ENCODE measurements at places on chromosomes 16 and 17.
A peak's percentile ranks its signal among the peaks of the same experiment; 100 is the strongest.

DNA sequence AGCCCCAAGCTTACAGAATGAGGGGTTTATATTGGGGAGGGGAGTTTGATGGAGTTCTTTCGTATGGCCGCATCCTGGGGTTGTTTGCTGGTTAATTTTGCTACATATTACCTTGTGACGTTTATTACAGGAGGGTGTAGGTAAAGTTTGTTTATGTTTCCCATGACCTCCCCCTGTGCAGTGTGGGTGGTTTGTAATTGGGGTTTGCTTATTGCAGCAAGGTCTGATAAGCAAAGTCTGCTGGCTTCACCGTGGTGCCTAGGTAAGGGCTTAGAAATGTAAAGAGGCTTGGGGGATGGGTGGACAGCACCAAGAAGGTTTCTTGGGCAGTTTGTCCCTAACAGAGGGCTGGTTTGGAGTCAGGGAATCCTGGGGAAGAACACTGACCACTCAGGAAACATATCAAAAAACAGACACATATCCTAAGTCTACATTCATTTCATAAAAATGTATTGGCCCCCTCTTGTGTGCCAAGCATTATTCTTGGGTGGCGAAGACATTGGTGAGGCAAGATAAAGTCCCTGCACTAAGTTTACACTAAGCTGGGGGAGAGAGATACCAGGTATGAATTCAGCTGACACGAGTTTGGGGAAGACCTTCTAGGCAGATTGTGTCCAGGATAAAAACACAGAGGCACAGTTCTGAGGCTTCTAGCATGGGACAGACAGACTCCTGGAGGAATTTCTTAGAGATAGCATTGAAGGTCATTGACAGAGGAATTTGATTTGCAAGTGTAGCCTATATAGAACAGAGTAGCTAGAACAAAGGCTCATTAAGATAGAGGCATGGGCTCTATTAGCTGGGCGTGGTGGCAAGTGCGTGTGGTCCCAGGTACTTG lies 9.5 kb downstream of the ZNF764 start:
- DNase-seq, result no peak

DNA sequence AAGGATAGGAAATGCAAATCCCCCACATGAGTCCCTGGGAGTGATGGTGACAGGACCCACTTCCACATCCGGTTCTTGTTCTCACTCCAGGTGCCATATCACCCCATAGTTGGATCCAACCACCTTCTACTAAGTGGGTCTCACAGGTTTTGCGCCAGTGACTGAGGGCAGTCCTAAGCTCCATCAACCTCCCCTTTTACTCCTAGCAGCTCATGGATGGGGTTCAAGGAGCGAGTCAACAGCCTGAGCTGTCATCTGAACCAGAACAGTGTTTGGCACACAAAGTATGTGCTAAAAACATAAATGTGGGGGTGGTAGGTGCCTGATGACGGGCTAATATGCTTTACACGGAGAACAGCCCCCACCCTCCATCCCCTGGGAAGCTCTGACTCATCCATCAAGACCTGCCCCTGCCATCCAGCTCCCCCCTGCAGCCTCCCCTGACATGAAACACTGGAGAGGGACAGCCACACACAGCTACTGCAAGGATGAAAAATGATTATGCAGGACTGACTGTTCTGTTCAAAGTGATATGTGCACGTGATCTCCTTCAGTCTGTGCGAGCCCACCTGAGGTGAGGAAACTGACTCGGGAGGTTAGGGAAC lies 143.2 kb upstream of the CDH5 start:
- DNase-seq, result no peak

DNA sequence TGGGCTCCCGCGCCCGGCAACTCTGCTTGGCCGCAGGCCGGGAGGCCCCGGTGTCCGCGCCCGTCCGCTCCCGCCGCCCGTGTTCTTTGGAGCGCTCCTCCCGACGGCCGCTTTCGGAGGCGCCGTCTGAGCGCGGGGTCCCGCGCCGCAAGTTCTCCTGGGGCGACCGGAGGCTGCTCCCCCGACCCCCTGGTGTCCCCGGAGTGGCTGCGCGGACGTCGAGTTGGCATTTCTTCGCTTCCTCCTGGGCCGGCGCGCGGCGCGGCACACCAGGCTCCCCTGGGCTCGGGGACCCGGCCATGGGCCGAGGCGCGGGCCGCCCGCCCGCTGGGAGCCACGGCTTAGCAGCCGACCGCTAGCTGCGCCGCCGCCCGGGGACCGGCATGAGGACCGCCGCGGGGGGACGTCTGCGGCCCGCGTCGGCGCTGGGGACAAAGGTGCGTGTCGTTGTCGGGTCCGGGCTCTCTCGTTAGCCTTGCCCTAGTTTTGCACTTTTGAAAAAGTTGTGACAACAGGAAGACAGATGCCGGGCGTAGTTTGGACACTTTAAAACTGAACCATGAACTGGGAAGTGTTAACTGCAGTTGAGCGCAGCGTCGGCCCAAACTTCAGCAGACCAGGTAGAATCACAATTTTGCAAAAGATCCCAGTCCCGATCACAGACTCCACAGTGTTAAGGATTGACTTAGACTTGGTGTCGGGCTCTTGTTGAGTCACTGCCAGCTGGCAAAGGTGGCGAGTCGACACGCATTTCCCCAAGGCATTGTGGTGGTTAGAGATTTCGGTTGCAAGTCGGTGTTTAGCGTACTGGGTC lies 700 bp downstream of the UBN1 start:
- peak; percentile 6 for DNase-seq

DNA sequence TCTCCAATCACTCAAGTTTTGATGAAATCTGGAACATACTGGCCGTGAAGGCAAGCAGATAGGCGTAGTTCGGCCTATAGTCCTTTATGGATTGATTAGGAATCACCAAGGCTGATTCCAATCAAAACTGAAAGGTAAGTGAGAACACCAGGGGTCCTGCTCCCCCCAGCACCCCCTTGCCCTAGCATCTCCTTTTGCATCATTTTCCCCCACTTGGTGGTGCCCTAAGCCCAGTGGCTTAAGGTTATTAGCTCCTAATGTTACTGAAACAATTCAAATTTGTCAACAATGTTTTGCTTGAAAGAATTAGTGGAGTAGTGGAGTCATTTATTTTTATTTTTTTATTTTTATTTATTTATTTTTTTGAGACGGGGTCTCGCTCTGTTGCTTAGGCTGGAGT lies 4.9 kb downstream of the SLFN14 start:
- DNase-seq, result no peak

DNA sequence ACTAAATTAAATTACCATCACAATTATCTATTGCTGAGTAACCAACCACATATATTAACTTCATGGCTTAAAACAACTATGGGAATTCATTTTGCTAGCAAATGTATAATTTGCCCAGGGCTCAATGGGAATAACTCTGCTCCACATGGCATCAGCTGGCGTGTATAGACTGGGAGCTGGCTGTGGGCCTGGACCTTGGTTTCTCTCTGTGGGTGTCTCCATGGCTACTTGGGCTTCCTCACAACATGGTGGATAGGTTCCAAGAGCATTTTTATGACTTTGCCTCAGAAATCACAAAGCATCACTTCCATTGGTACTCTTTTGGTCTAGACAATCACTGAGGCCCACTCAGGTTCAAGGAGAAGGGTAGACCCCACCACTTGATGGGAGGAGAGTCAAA lies 144.9 kb downstream of the SOCS1 start:
- DNase-seq, result no peak

- no peak for DNase-seq
Measured at GRCh38 chr17:42246515-42246914, 29.7 kb downstream of the STAT5B start.

DNA sequence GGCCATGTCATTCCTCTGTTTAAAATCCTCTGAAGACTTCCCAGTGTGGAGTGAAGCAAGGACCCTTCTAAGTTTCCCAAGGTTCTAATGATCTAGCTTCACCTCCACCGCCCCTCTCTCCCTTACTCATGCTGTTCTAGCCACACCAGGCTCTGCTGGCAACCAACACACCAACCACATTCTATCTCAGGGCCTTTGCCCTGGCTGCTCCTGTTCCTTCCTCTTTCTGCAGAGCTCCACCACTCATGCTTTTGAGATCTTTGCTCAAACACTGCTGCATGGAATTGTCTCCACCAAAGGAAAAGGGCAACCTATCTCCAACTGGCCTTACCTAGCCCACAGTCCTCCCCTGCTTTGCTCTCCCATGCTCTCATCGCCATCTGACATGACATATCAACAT lies 128.7 kb downstream of the XYLT1 start:
- no peak for DNase-seq

GRCh38 chr16:72847187-72848027 lies 200.5 kb downstream of the ZFHX3 start:
- no peak for DNase-seq

DNA sequence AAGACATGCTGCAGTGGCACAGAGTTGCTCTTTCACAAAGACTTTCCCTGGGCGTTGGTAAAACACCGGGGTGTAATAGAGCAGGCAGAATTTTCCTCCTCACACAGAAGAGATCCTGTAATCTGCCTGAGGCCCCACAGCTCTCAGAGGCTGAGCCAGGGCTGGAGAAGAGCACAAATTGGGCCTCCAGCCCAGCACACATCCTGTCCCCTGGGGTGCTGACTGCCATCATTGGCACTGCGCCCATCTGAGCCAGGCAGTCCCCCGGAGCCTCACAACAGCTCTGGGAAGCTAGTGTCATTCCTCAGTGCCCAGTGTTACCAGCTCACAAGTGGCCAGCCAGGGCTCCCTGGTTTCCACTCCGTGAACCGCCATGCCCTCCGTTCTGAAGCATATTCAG lies 119.4 kb downstream of the SOCS1 start:
- DNase-seq, result peak; percentile 54

- no peak for DNase-seq
Measured at GRCh38 chr17:63071797-63072196, 105.8 kb downstream of the TANC2 start.

GRCh38 chr17:3897731-3898130 lies 4.9 kb upstream of the CAMKK1 start:
- DNase-seq, result no peak

DNA sequence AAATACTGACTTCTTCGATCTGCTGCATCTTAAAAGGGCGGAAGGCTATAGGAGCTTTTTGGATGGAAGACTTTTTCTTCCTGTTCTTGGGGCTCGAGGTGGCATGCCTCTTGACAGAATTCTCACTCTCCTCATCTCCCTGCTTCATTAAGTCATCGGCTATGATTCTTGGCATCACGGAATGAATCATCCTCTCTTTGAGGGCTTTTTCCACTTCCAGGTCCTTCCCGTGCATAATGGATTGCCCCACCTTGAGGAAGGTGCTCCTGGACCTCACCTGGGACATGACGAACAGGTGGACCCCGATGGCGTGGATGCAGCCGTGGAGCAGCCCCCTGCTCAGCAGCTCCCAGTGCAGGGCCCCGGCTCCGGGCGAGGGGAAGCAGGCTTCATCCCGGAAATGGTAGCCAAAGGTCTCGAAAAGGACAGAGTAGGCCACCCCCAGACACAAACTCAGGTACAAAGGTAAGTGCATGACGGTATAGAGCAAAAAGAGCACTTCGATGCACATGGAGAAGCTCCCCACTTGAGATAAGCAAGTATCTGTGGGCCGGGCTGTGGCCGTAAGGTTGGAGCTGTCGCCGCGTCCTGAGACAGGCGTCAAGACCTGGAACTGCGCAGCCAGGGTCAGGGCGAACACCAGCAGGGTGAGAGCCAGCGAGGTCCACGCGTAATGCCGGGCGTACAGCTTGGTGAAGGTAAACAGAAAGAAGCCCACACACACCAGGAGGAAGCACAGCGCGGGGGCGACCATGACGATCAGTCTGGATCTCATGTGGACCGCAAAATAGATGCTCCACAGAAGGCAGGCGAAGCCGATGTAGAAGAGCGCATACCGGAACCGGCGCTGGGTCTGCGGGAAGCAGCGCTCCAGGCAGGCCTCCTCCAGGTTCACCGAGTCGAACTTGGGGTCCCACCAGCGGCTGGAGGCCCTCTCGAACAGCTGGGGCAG lies 1.7 kb downstream of the ADCY9 start:
- no peak for DNase-seq

GRCh38 chr17:17172990-17173389 lies 33.1 kb downstream of the PLD6 start:
- no peak for DNase-seq

GRCh38 chr17:17303010-17303846 lies at the start of gene NT5M:
Gene NT5M, plus strand, starts transcription at chr17:17303373. Its CDS starts 178 bp downstream, at chr17:17303551.
- peak; percentile 50 for DNase-seq

- no peak for DNase-seq
Measured at GRCh38 chr17:55931446-55931845, 180.6 kb downstream of the PCTP start.

- DNase-seq, result no peak
Measured at GRCh38 chr17:43043307-43043706, 18.3 kb downstream of the RND2 start.

DNA sequence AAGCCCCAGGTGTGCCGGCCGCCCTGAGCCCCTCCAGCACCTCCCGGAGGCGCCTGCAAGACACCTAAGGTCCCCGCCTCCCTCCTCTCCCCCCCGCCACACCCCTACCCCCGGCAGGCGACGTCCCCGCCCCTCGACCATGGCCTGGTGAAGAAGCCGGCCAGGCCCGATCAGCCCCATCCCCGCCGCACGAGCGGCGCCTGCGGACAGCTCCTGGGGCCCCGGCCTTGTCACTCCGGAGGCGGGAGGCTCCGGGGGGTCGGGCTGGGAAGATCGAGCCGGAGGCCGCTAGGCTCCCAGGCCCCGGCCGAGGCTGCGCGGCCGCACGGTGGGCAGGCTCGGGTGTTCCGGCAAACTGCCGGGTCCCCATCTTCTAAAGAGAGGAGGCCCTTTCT lies 405 bp upstream of the ACE start:
- DNase-seq, result no peak

DNA sequence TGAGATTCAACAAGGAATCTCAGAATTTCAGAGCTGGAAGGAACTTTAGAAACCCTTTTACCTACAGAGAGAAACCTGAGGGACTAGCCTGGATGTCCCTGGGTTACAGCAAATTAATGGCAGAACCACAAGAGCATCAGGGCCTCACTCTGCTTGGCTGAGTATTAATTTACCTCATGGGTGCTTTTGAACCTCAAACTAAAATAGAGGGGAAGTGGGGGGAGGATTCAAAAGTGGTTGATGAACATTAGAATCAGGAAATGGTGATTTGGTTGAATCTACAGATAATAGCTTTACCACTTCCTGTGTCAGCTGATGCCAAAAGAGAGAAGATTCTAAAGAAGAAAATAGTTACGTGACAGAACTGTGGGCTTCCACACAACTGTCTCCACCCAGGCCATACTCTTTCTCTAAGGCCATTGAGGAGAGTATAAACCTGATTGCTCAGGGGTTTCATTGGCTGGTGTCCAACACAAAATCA lies 11.3 kb upstream of the SKAP1 start:
- no peak for DNase-seq

DNA sequence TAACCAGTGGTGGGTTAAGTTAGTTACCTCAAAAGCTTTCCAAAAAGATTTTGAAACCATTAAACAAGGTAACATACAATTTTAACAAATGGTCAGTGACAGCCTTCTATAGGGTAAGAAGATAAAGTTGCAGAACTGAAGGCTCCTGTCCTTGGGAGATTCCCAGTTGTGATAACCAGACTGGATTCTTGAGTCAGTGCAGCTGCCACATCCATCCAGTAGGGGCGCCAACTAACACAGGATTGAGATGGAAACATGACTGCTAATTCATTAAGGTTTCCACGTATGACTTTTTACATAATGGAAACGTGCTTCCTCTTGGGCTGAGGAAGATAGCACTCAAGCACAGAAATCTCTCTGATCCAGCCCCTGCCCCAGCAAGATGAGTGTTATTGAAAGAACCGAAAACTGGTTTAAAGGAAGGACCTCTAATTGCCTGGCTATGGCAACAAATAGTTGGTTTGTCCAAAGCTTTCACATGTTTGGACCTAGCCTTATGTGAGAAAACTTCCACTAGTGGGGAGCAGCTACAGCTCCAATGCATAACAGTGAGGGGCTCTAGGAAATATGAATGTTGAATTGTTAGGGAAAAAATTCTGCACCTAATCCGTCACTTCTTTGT lies 269.8 kb upstream of the MYOCD start:
- DNase-seq, result no peak
